Karpas-422 (cell line): ENCODE measurements at places on chromosomes 2 and 18.

- DNase-seq = no peak
- H3K27me3 ChIP-seq = no peaks in the 10 kb centered on the region
- H3K4me1 ChIP-seq = no peaks in the 10 kb centered on the region
- no peak overlapping the region for H3K4me3 ChIP-seq
Measured at GRCh38 chr18:76765649-76766048, 56.7 kb upstream of the ZNF236 start.

DNA sequence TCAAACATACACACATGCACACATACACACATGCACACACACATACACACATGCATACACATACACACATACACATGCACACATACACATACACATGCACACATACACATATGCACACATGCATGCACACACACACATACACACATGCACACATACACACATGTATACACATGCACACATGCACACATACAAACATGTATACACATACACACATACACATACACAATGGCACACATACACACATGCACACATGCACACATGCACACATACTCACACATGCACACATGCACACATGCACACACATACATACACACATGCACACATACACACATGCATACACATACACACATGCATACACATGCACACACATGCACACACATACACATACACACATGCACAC is 137.2 kb downstream of the ACKR3 start:
- no peak overlapping the region for H3K4me3 ChIP-seq
- no peaks in the 10 kb centered on the region for H3K27me3 ChIP-seq

- no peak overlapping the region for H3K27ac ChIP-seq
- DNase-seq = peak; percentile 69
- H3K4me1 ChIP-seq = no peaks in the 10 kb centered on the region
- no peaks in the 10 kb centered on the region; the same call in 1 of the 2 replicates for H3K27me3 ChIP-seq
Measured at GRCh38 chr18:22378672-22379282, 38.9 kb downstream of the CTAGE1 start.

GRCh38 chr2:101052147-101052546 is 50.1 kb downstream of the RPL31 start:
- H3K27me3 ChIP-seq = 0 out of 2 replicates have a peak, but pooled peaks cover 2% of the 10 kb centered on the region
- no peak overlapping the region for H3K4me3 ChIP-seq
- H3K36me3 ChIP-seq = no peaks in the 10 kb centered on the region

DNA sequence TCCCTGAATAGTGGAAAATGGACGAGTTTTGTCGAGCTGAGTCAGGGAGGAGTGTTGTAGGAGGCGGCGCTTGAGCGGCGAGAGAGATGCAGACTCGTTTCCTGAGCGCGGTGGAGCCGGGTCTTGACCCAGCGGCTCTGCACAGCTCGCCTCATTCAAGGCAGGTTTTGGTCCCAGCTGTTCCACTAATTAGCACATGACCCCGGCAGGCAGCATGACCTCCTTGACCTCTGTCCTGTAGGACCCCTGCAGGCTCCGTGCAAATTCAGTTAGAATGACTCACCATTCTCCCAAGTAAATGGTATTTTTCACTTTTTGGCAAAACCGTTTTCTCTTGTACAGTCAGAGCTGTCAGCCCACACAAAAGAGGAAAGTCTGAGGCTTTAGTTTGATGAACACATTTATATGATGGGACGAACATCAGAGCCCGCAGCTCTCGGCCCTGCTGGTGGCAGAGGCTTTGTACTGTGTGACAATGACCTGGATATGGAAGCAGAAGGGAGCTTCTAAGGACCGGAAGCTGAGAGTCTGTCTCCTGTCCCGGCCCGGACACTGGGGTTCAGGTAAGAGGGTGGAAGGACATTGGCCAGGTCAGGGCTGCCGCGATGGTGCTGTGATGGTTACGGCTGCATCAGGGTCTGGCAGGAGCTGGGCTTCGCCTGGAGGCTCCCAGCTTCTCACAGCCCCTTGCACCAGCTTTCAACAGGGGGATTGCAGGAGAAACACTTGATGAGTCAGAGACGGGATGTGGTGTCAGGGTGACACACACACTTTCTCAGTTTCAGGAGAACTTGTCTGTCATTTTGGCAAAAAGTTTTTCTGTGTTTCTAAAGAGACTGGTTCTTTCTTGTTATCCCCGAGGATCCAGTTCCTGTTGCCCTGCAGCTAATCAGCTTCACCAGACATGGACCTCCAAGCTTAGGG is 29.9 kb upstream of the ALKAL2 start:
- peaks cover 11% of the 10 kb centered on the region for H3K4me1 ChIP-seq
- no peaks in the 10 kb centered on the region for H3K27me3 ChIP-seq
- H3K27ac ChIP-seq = no peak overlapping the region
- no peak overlapping the region for H3K4me3 ChIP-seq
- DNase-seq = no peak

DNA sequence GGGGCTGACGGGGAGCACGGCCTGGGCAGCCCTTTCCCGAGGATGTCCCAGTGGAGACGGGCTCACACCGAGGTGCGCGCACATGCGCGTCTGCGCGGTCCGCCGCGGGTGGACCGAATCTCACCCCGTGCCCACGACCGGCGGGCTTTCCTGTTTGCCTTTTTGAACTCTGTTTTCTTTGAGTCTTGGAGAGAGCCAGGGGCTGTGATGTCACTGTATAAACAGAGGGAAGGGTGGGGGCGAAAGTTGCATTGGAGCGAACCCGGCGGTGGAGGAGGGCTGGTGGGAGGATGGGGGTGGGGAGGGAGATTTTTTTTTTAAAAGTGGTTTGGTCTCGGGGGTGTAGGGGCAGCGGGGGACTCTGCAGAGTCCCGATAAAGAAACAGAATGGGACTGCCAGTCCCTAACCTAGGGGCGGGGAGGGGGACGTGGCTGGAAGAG is 141.2 kb upstream of the CTAGE1 start:
- no peaks in the 10 kb centered on the region for H3K4me1 ChIP-seq
- H3K27me3 ChIP-seq = no peaks in the 10 kb centered on the region
- no peak for DNase-seq
- H3K4me3 ChIP-seq = no peak overlapping the region
- no peak overlapping the region for H3K27ac ChIP-seq

- H3K36me3 ChIP-seq = no peaks in the 10 kb centered on the region
- no peak overlapping the region for H3K4me3 ChIP-seq
- DNase-seq = no peak
- no peaks in the 10 kb centered on the region for H3K27me3 ChIP-seq
- H3K4me1 ChIP-seq = no peaks in the 10 kb centered on the region
- H3K27ac ChIP-seq = no peak overlapping the region
Measured at GRCh38 chr2:217069263-217070042, 209.6 kb upstream of the TNP1 start.

- H3K4me1 ChIP-seq = no peaks in the 10 kb centered on the region
- no peak overlapping the region for H3K27ac ChIP-seq
- H3K4me3 ChIP-seq = no peak overlapping the region
- H3K27me3 ChIP-seq = no peaks in the 10 kb centered on the region
- no peak for DNase-seq
Measured at GRCh38 chr2:96730212-96730611, 9.7 kb downstream of the LMAN2L start.

DNA sequence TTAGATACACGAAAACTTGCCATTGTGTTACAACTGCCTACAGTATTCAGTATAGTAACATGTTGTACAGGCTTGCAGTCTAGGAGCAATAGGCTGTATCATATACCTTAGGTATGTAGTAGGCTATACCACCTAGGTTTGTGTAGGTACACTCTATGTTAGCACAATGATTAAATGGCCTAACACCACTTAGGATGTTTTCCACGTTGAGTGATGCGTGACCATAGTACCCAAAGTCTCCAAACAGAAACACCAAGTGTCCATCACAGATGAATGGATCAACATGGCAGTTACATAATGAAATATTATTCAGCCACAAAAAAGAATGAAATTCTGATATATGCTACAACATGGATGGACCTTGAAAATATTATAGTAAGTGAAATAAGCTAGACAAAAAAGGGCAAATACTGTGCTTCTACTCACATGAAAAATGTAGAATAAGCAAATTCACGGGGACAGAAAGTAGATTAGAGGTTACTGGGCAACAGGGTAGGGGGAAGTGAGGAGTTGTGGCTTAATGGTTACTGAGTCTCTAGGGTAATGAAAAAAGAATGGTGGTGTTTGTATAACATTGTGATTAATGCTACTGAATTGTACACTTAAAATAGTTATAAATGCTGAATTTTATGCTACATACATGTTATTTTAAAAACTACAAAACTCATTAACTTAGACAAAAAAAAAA is 62.6 kb downstream of the TMEM131 start:
- no peak overlapping the region for H3K27ac ChIP-seq
- peaks cover 3% of the 10 kb centered on the region; the same call in 1 of the 2 replicates for H3K27me3 ChIP-seq
- H3K36me3 ChIP-seq = no peaks in the 10 kb centered on the region
- DNase-seq = no peak
- peaks cover 37% of the 10 kb centered on the region for H3K4me1 ChIP-seq
- no peak overlapping the region for H3K4me3 ChIP-seq

DNA sequence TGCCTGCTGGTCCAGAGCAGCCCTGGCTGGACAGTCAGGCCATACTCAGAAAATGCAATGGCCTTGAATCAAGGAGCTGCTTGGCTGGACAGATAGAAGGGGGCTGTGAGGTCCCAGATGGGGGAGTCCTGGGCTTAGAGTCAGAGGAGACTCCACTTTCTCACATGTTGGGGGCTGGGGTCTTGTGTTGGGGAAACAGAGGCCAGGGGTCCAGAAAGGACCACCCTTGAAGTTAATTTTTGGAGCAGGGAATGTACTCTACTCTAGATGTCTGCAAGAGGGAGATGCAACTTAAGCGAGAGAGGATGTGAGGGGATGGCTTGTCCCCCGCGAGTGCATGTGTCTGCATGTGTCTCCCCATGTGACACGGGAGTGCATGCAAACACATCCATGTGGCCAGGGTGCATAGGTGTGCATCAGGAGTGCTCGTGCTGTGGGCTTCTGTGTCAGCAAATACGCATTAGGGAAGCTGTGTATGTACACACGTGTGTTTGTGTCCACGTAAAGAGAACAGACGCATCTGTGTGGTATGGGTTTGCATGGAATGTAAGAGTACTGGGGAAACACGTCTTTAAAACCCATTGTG is 303.2 kb downstream of the MYCN start:
- no peaks in the 10 kb centered on the region for H3K4me1 ChIP-seq
- no peaks in the 10 kb centered on the region for H3K27me3 ChIP-seq
- H3K36me3 ChIP-seq = no peaks in the 10 kb centered on the region
- no peak for DNase-seq

- H3K4me3 ChIP-seq = no peak overlapping the region
- H3K36me3 ChIP-seq = no peaks in the 10 kb centered on the region
- H3K27me3 ChIP-seq = no peaks in the 10 kb centered on the region
- no peaks in the 10 kb centered on the region for H3K4me1 ChIP-seq
- no peak for DNase-seq
- no peak overlapping the region for H3K27ac ChIP-seq
Measured at GRCh38 chr2:44286884-44287638, 11.8 kb downstream of the SLC3A1 start.

DNA sequence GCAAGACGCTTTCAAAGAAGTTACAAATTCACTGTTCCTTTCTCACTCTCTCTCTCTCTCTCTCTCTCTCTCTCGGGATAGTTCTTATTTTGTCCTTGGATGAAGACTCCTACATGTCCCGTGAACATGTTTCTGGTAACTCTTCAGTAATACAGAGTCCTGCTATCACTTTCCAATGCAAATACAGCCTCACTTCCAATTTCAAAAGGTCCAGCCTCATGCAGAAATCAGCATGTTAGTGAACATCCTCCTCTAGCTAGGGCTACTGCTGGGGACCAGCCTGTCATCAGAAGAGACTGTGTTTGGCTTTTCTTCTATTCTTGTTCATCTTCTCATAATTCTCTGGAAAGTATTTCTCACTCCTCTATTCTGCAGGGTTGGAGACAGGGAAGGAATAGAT is 1306.7 kb upstream of the CELF4 start:
- no peaks in the 10 kb centered on the region for H3K4me1 ChIP-seq
- no peaks in the 10 kb centered on the region for H3K36me3 ChIP-seq
- no peak overlapping the region for H3K27ac ChIP-seq
- H3K27me3 ChIP-seq = no peaks in the 10 kb centered on the region

GRCh38 chr18:62999392-62999791 is 284.1 kb downstream of the PHLPP1 start:
- H3K27me3 ChIP-seq = no peaks in the 10 kb centered on the region
- no peaks in the 10 kb centered on the region for H3K36me3 ChIP-seq
- H3K4me1 ChIP-seq = no peaks in the 10 kb centered on the region
- DNase-seq = no peak

DNA sequence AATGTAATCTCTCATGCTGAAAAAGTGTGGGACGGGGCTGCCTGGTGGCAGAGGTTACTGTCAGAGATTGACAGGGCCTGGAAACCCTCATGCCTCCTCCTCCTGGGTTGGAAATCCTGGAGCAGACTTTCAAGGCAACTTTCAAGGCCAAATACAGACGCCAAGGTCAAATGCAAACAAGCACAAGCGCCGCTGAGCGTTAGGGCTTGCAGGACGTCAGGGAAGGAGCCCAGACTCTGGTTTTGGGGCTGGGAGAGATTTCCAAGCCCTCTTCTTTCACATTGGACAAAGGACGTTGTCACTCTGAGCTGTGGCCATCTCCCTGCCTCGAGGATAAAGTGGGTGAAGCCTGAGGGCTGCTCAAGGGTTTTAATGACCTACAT is 120.1 kb downstream of the TWIST2 start:
- no peaks in the 10 kb centered on the region for H3K4me1 ChIP-seq
- no peaks in the 10 kb centered on the region for H3K36me3 ChIP-seq
- H3K27me3 ChIP-seq = no peaks in the 10 kb centered on the region
- DNase-seq = no peak
- no peak overlapping the region for H3K27ac ChIP-seq

GRCh38 chr18:70337139-70337972 is 48.5 kb downstream of the SOCS6 start:
- no peak for DNase-seq
- no peaks in the 10 kb centered on the region for H3K4me1 ChIP-seq
- no peak overlapping the region for H3K27ac ChIP-seq
- H3K27me3 ChIP-seq = no peaks in the 10 kb centered on the region

GRCh38 chr2:230669386-230669950 is 43.2 kb upstream of the CAB39 start:
- no peak for DNase-seq
- H3K4me3 ChIP-seq = no peak overlapping the region
- no peaks in the 10 kb centered on the region for H3K27me3 ChIP-seq

GRCh38 chr18:31996007-31996406 is 22.6 kb upstream of the RNF125 start:
- H3K27ac ChIP-seq = no peak overlapping the region
- H3K36me3 ChIP-seq = no peaks in the 10 kb centered on the region
- no peaks in the 10 kb centered on the region for H3K27me3 ChIP-seq
- no peak overlapping the region for H3K4me3 ChIP-seq
- no peaks in the 10 kb centered on the region for H3K4me1 ChIP-seq

GRCh38 chr2:28591711-28592335 is 96.0 kb downstream of the PLB1 start:
- no peaks in the 10 kb centered on the region for H3K36me3 ChIP-seq
- no peaks in the 10 kb centered on the region for H3K27me3 ChIP-seq
- no peak overlapping the region for H3K27ac ChIP-seq

DNA sequence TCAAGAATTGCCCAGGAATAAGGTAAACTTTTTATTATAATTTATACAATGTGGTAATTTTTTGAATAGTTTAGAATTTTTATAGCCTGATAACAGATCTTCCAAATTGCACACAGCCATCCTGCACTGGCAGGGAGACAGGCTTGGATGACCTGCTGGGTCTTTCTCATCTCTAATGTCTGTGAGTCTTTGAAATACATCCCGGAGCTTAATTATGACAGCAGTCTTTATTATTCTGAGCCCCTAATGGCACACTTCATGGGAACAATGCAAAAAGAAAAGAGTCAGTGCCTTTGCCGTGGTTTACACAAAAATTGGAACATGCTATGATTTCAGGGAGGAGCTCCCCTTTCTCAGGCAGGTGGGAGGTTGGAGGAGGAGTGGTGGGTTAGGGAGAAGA is 71.0 kb downstream of the TMEM182 start:
- no peak overlapping the region for H3K4me3 ChIP-seq
- H3K27ac ChIP-seq = no peak overlapping the region
- no peaks in the 10 kb centered on the region for H3K4me1 ChIP-seq
- DNase-seq = no peak
- H3K27me3 ChIP-seq = no peaks in the 10 kb centered on the region
